ENCODE measurements at places on chromosomes 2 and 18.

DNA sequence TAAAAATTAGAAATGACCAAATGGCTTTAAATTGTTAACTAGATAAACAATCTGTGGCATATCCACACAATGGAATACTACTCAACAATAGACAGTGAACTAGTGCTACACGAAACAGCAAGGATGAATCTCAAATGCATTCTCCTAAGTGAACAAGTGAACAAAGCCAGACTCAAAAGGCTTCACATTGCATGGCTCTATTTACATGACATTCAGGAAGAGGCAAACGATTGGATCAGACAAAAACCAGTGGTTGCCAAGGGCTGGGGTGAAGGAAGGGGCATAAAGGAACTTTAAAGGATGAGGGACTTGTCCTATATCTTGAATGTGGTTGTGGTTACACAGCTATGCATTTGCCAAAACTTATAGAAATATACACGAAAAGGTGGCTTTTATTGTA, 184.3 kb downstream of the RPIA start:
- DNase-seq, result no peak

- no peak for DNase-seq
These were observed 23.2 kb downstream of the RND3 start for GRCh38 chr2:150464270-150464669.

DNA sequence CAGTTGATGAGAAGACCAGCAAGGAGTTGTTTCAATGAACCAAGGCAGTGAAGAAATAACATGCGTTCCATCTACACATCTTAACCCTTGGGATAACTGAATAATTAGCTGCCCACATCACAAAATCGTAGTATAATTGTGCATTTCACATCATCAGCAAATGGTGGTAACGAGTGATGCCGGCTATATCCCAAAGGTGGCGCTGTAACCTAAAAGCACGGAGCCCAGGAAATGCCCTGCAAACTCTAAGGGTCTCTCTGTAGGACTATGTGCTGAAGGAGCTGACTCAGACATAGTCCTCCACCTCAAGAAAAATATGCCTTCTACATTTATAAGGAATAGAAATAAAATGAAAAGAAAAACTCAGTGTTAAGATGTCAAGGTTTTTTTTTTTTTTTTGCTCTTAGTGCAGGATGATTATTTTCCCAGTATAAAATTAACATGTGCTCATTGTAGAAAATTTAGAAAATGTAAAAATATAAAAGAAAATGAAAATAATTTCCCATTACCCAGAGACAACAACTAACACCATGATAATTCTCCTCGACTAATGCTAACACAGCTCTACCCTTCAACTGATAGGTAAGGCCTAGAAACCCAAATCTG, 23.1 kb upstream of the DSG3 start:
- peak; percentile 21 for DNase-seq

GRCh38 chr18:25109484-25109883, 242.5 kb downstream of the ZNF521 start:
- DNase-seq, result peak; percentile 38

GRCh38 chr2:45978302-45978859, 318.8 kb upstream of the EPAS1 start:
- DNase-seq, result no peak

GRCh38 chr2:150856596-150857281, 369.3 kb upstream of the RND3 start:
- DNase-seq, result peak; percentile 14

DNA sequence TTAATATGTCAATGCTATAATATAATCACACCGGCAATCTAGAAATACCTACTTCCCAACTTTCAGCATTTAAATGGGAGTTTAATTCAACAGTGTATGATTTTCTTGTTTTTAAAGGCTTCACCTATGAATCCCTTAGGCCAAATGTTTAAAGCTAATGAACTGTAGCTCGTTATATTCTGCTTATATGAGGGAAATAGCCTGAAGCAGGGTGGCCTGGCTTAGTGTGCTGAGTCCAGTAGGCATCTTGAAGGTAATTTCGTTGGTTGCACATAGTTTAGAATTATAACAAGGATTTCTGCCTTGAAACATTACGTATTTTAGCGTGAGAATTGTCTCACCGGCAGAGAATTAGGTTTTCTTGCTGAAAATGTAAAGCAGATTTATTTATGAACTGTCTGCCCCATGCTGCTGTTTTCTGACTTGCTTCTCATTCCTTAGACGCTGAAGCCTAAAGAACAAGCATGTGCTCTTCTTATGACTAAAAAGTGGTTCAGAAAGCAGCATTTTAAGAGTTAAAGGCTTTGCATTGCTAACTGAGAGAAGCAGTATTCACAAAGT, 433.7 kb upstream of the RAB12 start:
- DNase-seq, result no peak

GRCh38 chr2:38245114-38245641, 131.9 kb downstream of the ATL2 start:
- no peak for DNase-seq

- no peak for DNase-seq
These were observed 39.8 kb downstream of the LYPD6 start for GRCh38 chr2:149370061-149370775.

DNA sequence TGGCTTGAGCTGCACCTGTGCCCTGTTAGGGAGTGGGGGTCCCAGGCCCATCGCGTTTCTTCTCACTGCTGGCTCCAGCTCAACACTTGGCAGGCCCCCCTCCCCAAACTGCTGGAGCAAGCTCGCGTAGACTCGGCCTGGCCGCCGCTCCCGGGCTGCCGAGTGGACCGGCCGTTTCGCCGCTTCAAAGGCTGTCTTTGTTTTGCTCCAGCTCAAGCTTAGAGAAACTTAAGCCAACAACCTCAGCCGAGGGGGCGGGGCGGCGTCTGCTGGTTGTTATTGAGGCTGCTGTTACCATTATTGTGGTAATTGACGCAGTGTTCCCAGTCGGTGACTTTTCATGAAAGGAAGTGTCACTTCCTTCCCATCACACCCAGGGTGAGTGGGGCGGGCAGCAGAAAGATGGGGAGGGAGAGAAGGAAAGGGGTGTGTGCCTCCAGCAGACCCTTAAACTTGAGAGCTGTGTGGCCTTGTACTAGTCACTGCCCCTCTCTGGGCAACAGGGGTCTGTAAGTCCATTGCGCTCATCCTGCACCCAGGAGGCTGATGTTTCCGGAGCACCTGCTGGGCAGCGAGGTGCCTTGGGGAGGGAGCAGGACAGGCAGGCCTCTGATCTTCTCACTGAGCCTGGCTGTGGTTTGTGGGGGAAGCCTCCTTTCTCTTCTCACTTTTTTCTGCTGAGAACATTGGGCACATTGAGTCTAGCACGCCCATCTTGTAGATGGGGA, 2.1 kb downstream of the ARID5A start:
- DNase-seq, result peak; percentile 59

DNA sequence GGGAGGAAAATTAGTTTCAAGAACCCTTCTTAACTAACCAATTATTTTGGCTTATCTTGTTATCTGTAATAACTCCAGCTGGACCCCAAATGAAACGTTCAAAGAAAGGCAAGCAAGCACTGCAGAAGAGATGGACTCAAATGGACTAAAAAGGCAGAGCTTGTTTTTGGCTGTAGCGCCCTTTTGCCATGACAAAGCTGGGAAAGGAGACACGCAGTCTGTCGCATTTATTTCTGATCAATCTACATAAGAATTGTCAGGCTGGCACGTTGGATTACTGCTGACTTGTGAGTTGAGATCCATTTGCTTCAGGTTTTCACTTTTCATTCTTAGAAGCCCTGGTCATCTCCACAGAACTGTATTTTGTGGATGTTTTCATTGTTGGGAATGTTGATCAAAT, 402.9 kb downstream of the TMEM182 start:
- DNase-seq, result no peak

GRCh38 chr18:12474876-12475275, 67.1 kb downstream of the PRELID3A start:
- DNase-seq, result peak; percentile 40

DNA sequence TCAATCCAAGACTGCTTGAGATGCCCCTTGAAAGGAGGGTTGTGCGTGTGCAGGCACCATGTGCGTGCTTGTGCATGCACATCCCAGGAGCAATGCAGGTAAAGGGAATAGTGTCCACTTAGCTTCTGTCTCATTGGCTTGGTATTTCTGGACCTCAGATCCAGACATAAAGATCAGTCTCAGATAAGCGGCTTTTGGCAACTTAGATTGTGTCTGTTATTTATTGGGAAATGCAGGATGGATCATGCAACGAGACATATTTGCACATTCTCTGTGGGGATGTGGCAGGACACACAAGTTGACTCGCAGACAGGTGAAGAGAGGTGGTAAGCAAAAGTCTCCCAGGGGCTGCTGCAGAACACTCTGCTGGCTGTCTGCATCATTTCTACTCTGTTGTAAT, 67.9 kb downstream of the SETBP1 start:
- DNase-seq, result no peak

- DNase-seq, result no peak
These were observed 738.3 kb upstream of the HS6ST1 start for GRCh38 chr2:129056959-129057317.

GRCh38 chr18:23798249-23798648, 109.0 kb downstream of the LAMA3 start:
- no peak for DNase-seq

DNA sequence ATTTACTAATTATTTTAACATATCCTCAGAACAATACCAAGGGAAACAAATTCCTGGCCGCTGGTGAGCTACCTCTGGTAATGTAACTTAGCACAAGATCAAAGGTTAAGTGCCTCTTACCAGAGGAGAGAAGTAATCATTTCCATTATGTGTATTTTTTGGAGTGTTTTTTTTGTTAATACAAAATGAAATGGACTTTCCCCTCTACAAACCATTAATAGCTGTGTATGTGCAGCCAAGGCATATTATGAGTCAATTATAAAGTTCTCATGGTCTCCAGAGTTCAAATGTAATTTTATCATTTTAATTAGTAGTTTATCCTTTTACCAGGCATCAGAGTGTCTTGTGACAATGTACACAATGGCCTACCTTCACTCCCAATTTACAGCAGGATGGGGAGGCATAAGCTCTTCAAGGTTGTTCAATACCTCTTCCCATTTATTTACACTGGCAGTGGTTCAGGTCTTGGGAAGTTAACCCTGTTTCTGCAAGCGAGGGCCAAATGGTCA, 242.2 kb downstream of the TGIF1 start:
- no peak for DNase-seq

DNA sequence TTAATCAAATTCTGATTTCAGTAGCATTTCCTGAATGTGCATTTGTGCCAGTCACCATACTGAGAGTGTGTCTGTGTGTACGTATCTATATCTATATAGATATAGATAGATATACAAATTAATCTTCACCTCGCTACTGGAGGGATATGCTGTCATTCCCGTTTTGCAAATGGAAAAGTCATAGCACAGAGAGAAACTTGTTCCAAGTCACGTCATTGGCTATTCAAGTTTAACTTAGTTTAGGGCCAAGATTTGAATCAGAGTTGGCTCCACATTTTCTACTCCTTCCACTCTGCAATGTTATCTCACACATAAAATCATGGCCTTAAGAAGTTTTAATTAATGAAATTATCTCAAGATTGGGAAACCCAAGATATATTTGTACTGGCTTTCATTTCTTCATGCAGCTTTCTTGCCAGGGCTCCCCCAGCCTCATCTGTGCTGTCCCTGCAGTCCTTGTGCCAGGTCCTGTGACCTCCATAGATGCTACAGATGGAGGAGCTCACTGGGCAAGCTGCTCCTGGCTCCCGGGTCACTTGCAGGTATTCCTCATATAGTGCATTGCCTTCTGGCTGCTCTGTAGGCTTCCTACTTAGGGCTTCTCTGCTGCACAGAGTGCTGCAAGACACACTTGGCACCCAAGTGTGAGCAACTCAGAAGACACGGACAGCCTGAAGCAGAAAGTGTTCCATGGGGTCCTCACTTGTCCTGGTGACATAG, 245.8 kb downstream of the KCNS3 start:
- DNase-seq, result no peak

DNA sequence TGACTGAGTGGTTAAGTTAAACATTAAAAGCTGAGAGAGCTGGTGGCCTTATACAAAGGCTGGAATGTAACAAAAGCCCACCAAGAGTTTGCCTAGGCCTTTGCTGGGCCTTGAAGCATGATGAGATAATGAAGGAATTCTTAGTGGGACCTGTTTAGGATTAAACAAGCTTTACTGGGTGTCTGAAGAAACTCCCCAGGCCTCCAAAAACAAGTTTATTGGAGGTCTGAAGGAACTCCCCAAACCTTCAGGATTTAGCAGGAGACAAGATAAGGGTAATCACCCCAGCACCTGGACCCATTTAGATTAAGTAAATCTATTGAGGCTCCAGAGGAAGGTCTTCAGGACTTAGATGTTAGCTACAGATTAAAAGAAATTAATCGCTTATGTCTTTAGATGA, 18.7 kb downstream of the PCARE start:
- no peak for DNase-seq

DNA sequence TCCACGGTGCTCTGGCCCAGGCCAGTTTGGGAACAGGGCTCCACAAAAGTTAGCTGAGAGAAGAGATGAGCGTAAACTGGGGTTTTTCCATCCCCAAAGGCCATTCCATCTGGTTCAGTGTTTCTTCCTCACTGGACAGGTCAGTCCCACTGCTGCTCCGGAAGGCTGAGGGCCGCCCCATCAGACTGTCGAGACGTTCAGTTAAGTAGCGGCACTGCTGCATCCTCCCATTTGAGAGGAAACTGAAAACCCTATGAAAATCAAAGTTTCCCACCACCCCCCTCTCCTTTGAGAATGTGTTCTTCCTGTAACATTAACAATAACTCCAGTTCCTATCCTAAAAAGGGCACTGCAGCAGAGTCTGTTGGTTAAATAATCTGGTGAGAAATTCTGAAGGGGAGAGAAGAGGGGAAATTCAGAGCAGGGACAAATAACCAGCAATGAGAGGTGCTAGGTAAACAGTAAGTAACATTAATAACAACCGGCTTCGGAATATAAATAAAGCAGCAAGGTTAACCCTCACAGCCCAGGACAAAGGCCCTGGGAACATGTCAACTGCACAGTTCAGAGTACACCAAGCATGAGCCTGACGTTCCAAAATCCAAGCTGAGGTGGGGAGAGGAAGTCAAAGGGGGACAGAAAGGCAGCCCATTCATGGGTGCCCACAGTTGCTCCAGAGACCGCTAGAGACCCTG, 55.4 kb downstream of the UXS1 start:
- no peak for DNase-seq

DNA sequence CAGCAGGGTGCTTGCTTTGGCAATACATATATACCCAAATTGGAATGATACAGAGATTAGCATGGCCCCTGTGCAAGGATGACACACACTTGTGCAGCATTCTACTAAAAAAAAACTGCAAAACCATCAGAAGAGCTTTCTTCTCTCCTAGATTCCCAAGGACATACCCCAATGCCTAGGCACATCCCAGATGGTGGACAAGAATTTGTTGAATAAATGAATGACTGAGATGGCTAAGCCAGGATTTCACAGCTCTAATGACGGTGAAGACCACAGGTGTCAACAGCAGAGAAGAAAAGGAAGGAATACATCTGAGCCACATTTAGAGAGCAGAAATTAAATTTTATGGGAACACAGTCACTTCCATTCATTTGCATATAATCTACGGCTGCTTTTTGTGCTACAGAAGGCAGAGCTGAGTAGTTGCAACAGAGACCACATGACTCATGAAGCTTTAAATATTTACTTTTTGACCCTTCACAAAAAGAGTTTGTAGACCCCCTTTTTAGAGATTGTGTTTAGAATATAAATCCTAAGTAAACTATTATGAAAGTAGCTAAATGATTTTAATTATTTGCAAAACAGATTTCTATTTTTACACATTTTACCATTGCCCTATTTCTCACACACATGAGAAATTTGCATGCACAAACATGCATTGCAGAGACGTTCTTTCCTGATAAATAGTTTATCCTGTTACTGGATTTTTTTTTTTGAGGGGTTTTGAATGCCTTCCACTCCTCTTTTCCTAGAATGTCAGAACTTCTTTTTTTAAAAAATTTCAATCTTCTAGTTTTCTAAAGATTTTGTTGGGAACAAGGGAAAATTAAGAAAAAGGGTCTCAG, 119.0 kb downstream of the PMAIP1 start:
- peak; percentile 72 for DNase-seq

GRCh38 chr2:124530203-124530602, 505.1 kb downstream of the CNTNAP5 start:
- no peak for DNase-seq

Measured in iris pigment epithelial cell (primary cell).